ENCODE measurements at places on chromosomes 7 and 10. TPM values are rescaled to one million over a fixed set of nuclear protein-coding genes. Genes with fewer than 3 reads are reported as not detected.

Gene TFAM
- 77.4 TPM for total RNA-seq

Gene ABCB4
- total RNA-seq = 1.1 TPM

Gene HUS1
- total RNA-seq = 31.1 TPM

Gene OR2A12
- not detected for total RNA-seq

Gene VAX1
- not detected for total RNA-seq

Gene FAM237B
- total RNA-seq = not detected
